ENCODE measurements at places on chromosomes 11 and 22. TPM values are rescaled to one million over a fixed set of nuclear protein-coding genes. Genes with fewer than 3 reads are reported as not detected.

Gene SLCO2B1
- total RNA-seq, result 2.0 TPM

Gene CBLIF
- not detected for total RNA-seq

Gene HEPN1
- total RNA-seq, result not detected

Gene RASSF10
- total RNA-seq, result not detected

Gene SDHD
- 109 TPM for total RNA-seq

Gene OR51B4
- 12.8 TPM for total RNA-seq

Gene SELENOM
- total RNA-seq, result 162 TPM

Gene KCNJ1
- total RNA-seq, result not detected

Gene CHRDL2
- not detected for total RNA-seq

Gene PRR33
- not detected for total RNA-seq

Gene CPT1B
- 13.8 TPM for total RNA-seq

Gene OR10D3
- total RNA-seq, result not detected

Gene IGF2
- total RNA-seq, result 0.90 TPM

Gene PSMA1
- 448 TPM for total RNA-seq

Gene CCDC116
- not detected for total RNA-seq

Gene CD248
- total RNA-seq, result not detected

Gene HSCB
- 15.4 TPM for total RNA-seq

Gene ZBTB44
- total RNA-seq, result 14.5 TPM

Gene A4GALT
- total RNA-seq, result 3.4 TPM
